ENCODE measurements at places on chromosomes 2 and 18.

DNA sequence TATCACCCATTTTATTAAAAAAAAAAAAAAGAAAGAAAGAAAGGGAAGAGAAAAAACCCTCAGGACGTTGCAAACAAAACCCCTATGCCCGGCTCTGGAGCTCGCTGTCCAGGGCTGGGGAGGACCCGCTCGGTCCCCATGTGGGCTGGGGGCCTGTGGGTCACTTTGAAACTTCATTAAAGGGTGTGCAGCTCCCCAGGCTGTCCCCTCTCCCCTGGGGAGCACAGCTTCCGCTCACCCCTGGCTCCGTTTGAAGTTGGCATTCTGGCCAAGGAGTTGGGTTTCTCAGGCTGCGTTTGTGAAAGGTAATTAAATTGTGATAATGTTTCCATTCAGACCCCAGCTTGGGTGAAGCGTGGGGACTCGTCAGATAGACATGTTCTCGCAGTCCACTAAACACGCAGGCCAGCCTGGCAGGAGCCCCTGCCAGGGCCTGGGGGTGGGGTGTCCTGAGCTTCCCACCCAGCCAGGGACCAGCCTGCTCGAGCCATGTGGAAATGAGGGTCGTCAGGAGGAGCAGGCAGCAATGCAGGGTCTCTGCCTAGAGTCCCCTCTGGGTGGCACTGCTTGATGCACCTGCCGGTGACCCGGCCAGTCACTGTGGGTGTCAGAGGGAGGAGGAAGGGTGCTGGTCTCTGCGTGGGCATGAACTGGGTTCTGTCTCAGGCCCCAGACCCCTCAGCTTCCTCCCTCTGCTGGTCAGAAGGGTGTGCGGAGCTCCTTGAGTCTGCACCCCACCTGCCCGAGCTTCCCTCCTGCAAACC is 166.2 kb downstream of the INHBB start:
- no peak for DNase-seq

GRCh38 chr2:35298493-35298892 is 1057.1 kb upstream of the CRIM1 start:
- peak; percentile 79 for DNase-seq

DNA sequence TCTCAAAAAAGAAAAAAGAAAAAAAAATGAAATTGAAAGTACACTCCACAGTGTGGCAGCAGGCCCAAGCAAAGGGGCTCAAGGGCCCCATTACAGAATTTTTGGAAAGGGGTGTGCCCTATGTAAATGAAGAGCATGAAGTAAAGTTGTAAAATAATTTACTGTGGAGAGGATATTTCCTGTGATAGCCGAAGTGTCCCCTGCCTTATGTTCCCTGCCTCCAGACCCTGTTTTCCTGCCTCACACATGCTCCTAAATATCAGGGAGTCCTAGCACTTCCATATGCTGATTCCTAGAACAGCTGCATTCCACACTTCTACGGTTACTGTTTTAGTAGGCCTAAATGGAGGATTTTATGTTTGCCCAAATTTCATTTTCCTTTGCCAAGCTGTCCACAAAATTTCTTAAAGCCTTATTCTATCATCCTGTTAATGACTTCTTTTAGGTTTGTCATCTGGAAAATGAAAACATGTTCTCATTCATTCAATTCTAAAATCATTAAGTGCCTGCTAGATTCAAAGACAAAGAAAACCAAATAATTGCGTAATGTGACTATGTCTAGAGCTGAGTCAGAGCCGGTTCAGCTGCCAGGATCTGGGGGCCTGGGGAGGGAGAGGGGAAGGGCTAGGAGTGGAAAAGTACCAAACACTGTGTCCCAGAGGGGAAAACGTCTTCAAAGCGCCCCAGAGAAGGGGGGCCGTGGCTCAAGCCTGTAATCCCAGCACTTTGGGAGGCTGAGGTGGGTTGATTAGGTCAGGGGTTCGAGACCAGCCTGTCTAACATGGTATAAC is 25.9 kb upstream of the IMPA2 start:
- DNase-seq: peak; percentile 15

GRCh38 chr2:82344670-82345069 is 2040.1 kb upstream of the LRRTM1 start:
- DNase-seq: no peak

DNA sequence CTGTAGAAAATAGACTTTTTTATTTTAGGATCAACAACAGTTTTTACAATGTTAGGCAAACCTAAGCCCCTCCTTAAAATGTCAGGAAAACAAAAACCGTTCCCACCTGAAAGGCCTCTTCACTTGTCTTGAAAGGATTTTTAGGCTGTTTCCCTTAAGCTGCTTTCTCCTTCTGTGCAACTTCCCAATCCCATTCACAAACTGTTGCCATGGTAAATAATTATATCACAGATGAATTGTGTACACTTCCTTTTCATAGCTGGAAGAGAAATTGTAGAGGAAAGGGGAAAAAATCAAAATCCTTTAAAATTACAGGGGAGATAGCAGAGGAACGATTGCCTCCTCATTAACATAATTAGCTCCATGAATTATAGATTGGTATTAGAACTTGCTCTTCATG is 1488.0 kb upstream of the CELF4 start:
- DNase-seq: peak; percentile 94

All from NCI-H69 (cell line).